Retinal pigment epithelial cell (primary cell): ENCODE measurements at places on chromosomes 4 and X.

GRCh38 chr4:98602270-98602669 lies 56.1 kb downstream of the TSPAN5 start:
- no peak for DNase-seq

- DNase-seq: no peak
Measured at GRCh38 chr4:124939908-124940307, 227.4 kb upstream of the ANKRD50 start.

- no peak for DNase-seq
Measured at GRCh38 chrX:131571348-131571747, 27.5 kb downstream of the OR13H1 start.

DNA sequence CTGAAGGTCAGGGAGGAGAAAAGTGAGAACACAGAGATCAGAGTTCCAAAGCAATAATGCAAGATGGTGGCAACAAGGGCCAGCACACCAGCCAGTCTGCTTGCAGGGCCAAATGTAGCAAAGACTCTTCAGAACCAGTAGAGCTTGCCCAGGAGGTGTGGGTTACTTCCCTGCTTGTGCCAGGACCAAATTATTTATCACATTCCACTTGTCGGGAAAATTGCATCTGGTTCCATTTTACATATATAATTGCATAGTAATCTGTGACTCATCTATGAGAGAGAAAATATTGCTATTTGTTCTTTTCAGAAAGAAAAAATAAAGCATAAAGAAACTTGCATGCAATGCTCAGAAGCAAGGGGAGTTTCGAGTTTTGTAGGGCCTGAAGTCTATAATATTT lies 41.4 kb downstream of the MAML3 start:
- no peak for DNase-seq

GRCh38 chr4:48047421-48047844 lies 30.9 kb downstream of the NIPAL1 start:
- no peak for DNase-seq

DNA sequence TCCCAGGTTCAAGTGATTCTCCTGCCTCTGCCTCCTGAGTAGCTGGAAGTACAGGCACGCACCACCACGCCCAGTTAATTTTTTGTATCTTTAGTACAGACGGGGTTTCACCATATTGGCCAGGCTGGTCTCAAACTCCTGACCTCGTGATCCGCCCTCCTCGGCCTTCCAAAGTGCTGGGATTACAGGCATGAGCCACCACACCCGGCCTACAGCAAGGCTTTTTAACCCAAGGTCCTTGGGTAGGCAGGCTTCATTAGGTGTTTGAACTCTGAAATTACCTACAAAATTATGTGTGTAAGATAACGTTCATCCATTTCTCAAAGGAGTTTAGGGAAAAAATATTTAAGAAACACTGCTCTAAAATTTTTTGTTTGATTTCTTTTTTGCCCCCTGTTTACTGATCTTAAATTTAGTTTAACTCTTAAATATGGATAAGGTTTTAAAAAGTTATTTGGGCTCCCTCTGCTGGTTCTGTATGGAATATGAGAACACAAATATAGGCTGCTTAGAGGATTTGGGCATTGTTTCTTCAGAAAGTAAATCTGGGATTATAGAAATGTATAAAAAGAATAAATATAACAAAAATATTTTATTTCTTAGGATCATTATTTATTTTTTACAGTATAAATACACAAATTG lies 92.8 kb downstream of the CBR4 start:
- DNase-seq: no peak

GRCh38 chrX:155434906-155435743 lies 23.3 kb downstream of the F8A3 start:
- no peak for DNase-seq

- no peak for DNase-seq
Measured at GRCh38 chr4:171266671-171267070, 546.5 kb upstream of the GALNTL6 start.

- no peak for DNase-seq
Measured at GRCh38 chr4:186934244-186934643, 210.6 kb upstream of the FAT1 start.

DNA sequence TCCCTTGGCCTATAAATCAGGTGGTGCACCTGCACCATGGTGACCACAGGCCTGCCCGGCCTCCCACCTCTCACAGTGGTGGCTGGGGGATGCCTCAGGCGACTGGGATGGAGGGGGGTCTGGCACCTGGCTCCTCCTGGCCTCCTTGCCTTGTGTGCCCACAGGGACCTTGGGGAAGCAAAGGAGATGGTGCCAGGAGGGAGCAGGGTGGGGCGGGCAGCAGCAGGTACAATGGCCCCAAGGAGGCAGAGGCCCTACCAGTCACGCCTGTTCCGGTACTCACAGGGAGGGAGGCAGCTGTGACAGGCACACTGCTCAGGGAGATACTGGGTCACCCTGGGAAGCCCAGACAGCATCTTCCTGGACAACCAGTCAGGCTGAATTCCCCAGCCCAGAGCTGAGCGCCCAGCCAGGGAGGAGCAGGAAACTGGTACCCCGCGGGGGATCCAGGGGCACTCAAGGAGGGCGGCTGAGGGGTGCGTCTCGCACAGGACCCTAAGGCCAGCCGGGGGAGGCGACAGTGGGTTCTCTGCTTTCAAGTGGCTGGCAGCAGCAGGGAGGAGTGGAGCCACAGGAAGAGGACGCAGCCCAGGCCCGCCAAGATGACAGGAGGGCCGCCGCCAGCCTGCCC lies 1.2 kb upstream of the TREX2 start:
- no peak for DNase-seq

GRCh38 chr4:38011511-38012162 lies 51.4 kb downstream of the PTTG2 start:
- DNase-seq: no peak

GRCh38 chr4:40881851-40882250 lies 132.1 kb downstream of the NSUN7 start:
- no peak for DNase-seq

DNA sequence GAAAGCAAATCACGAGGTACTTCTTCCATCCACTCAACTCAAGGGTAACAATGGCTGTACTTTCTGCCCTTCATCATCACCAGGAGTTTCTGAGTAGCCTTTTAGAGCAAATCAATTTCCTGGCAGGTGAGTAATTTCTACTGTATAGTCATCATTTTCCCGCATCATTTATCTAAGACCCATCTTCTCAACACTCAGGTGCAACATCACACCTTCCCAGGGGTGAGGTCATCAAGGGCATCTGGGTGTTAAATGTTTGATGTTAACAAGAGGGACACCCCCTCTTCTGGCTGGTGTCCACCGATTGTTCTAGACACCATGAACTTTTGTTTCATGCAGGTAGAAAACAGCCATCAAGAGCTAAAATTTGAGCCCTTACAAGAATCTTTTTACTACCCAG lies 313.4 kb upstream of the MAGEB2 start:
- no peak for DNase-seq

DNA sequence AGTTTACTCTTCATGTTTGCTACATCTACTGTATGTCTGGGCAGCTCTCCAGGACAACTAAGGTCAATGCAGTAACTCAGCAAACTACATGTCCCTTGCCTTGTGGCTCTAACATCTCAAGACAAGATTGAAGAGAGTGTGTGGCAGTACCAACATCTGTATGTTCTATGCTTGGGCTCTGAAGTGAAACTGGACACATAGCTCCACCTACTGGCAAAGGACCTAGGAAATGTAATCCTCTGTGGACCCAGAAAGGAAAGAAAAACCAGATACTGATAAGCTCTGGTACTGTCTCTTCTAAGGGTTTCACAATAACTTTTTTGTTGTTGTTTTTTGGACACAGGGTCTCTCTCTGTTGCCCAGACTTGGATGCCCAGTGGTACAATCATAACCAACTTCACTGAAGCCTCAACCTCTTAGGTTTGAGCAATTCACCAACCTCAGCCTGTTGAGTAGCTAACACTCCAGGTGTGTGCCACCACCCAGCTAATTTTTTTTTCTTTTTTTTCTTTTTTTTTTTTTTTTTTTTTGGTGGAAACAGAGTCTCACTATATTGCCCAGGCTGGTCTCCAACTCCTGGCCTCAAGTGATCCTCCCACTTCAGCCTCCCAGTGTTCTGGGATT lies 64.1 kb downstream of the QDPR start:
- peak; percentile 19 for DNase-seq

- DNase-seq: peak; percentile 26
Measured at GRCh38 chr4:70958681-70959080, 34.8 kb upstream of the DCK start.

DNA sequence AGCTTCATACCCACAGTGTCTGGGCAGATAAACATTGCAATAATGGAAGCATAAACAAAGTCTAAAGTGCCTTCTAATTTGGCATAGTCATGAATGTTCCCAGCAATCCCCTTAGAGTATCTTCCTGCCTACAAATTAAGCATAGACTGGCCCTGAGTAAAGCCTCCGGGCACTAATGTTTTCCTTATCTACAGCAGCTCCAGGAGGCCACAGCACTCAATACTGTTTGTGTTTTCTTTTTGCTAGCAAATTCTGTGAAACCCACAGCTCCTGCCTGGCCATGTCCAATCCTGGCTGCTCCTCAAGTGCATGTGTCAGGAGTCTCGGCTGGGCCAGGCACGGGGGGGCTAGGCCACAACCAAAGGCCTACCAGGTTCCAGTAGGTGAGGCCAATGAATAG lies 102.7 kb upstream of the TBC1D9 start:
- DNase-seq: no peak

DNA sequence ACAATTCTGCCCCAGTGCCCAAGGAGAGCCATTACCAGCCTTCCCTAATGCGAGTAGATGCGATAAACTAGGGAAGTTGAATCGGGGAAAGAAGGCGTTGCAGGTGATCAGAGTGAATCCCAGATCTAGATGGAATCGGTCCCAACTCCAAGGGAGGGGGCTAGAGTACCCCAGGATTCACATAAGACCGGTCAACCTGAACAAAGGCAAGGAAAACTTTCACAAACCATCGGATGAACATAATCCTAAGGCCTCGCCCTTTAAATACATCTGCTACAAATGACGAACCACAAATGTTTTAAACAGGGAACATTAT lies 11.2 kb upstream of the ZCCHC13 start:
- DNase-seq: no peak

GRCh38 chr4:169070895-169071218 lies 60.8 kb upstream of the CBR4 start:
- DNase-seq: peak; percentile 18

DNA sequence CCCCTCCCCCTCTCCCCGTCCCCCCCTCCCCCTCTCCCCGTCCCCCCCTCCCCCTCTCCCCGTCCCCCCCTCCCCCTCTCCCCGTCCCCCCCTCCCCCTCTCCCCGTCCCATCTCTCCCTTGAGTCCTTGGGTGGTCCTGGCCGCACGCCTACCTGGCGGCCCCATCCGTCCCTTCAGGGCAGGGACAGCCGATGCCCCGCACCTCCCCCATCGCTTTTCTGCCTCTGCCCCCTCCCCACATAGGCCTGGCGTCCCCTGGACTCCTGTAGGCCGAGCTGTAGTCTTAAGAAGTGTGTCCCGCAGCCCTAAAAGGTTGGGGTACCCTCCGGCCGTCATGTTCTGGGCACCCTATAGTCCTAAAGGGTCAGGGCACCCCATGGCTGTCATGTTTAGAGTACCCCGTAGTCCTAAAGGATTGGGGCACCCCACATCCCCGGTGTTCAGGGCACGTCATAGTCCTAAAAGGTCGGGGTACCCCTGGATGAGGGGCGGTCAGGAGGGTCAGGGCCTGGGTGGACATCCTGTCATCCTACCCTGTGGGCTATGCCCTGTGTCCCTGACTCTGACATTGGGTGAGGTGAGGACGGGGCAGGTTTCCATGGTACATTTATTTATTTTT lies 10.8 kb upstream of the GTPBP6 start:
- DNase-seq: no peak

DNA sequence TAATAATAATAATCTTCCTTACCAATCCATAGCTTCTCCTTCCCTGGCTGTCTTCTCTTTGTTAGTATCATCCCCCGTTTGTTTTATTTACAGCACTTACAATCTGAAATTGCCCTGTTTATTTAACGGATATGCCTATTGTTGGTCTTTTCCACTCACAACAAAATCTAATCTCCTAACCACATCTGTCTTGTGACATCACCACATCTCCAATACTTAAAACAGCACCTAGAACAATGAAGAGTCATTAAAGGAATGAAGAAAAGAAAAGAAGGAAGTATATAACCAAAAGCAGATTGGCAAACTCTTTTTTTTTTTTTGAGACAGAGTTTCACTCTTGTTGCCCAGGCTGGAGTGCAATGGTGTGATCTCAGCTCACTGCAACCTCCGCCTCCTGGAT lies 38.7 kb upstream of the JADE1 start:
- no peak for DNase-seq

- no peak for DNase-seq
Measured at GRCh38 chr4:137384476-137384875, 147.8 kb downstream of the PCDH18 start.

GRCh38 chrX:123906557-123907316 lies 46.9 kb downstream of the XIAP start:
- DNase-seq: no peak

GRCh38 chrX:1164322-1165288 lies 47.8 kb downstream of the CRLF2 start:
- no peak for DNase-seq

GRCh38 chr4:7259039-7259438 lies 66.7 kb downstream of the SORCS2 start:
- no peak for DNase-seq

DNA sequence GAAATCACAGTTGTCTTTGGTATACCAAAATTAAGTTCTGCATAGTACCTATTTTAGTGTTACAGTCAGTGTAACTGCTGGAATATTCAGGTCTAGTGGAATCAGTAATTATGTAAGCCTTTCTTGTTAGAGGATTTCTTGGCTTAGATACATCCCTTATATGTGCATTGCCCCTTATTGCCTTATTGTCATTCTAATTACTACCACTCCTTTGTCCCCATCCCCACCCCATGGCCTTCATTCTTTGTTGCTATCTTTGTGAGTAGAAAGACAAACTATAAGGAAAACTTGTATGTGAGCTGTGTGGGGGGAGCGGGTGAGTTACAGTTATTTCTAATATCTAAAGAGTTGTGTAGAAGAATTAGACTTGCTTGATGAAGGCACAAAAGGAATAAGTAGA lies 36.9 kb upstream of the RPA4 start:
- no peak for DNase-seq

DNA sequence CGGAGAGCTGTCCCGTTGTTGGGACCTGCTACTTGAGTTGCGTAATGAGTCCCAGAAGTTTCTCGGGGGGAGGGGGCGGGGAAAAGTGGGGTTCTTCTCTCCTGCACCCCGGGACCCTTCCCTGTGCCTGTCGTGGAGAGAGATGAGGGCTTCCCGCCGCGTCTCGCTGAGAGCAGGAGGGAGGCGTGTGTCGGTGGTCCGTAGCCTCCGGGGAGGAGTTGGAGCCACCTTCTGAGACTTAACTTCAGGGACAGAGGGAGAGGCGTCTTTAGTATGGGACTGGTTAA lies 698 bp downstream of the AFF1 start:
- no peak for DNase-seq

DNA sequence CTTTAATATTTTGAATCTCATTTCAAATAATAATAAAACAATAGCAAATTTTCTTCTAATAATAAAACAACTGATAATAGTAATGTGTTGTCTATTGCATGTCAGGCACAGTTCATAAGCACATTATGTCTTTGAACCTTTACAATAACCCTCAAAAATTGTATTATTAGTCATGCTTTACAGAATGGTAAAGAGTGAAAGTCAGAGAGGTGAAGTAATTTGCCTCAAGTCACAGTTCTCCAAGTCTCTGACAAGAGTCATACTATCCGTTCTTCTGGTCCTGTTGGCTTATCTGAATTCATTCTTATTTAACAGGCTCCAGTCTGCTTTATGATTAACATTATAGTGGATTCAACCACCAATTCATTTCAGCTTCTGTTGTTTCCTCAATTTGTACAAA lies 313.0 kb downstream of the AFF2 start:
- no peak for DNase-seq
